ENCODE measurements at places on chromosomes 4 and X. TPM values are rescaled to one million over a fixed set of nuclear protein-coding genes. Genes with fewer than 3 reads are reported as not detected.
A peak's percentile ranks its signal among the peaks of the same experiment; 100 is the strongest.

The LARP1B gene
- total RNA-seq: 16.8 TPM

The CXCL10 gene
- 3.3 TPM for total RNA-seq

The MTNR1A gene
- not detected for total RNA-seq

The TGIF2LX gene
- total RNA-seq: not detected

The PAQR3 gene
- total RNA-seq: 9.8 TPM

The DCAF12L1 gene
- not detected for total RNA-seq

The MAGEB2 gene
- not detected for total RNA-seq

The ZNF595 gene
- total RNA-seq: 16.1 TPM

The FREM3 gene
- total RNA-seq: 0.78 TPM

The HSFX2 gene
- total RNA-seq: not detected

The USP26 gene
- total RNA-seq: not detected

GRCh38 chrX:6021316-6022091 lies 207.2 kb downstream of the NLGN4X start:
- DNase-seq: no peak

GRCh38 chr4:152896811-152897210 lies 39.3 kb upstream of the FHDC1 start:
- no peak for DNase-seq

DNA sequence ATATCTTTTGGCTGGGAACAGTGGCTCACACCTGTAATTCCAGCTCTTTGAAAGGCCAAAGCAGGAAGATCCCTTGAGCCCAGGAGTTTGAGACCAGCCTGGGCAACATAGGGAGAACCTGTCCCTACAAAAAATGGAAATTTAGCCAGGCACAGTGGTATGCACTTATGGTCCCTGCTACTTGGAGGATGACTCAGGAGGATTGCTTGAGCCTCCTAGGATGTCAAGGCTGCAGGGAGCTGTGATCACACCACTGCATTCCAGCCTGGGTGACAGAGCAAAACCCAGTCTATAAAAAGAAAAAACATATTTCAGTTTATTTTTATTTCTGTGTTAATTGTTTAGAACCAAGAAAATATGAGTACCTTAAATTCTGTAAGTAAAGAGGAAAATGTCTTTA lies 123.7 kb downstream of the CBR4 start:
- no peak for DNase-seq

DNA sequence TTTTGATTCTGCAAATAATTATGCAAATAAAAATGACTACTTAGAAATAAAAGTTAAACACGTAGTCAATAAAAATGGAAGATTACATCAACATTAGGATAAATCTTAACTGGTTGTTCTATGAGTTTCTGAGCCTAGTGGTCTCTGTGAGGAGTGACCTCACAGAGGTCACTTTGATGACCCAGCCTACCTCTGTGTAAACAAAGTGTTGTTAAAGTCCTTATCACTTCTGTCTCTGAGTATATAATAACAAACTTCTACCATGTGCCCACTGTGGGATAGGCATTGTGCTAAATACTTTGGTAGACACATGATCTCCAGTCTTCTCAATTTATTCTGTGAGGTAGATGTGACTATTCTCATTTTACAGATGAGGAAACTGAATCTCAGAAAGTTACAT lies 85.4 kb downstream of the PDE5A start:
- DNase-seq: no peak

DNA sequence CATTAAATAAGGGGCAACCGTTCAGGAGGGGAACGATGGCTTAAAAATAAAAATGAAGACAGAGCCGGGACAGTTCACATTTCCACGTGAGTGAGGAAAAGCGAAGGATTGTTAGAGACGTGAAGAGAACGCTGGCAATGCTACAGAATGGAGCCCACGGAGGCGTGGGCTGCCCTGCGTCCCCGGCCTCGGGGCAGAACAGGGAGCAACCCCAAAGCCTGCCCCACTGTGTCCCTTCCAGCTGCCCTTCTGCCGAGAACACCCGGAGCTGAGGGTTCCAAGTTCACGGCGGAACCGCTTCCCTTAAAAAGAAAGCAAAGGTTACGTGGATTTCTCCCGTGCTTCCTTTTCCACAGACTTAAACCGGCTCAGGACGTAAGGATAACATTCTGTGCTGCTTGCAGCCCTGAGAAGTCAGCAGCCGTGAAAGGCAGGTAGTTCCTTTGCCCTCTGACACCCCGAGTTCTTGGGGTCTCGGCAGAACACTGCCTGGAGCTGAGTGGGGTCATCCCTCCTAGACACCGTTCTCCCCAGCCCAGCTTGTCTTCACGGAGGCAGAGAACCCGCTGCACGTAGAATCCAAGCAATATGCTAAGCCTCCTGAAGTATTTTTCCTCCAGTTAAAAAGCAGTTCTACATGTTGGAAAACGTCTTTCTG lies 14.2 kb downstream of the DHRSX start:
- DNase-seq: peak; percentile 29

DNA sequence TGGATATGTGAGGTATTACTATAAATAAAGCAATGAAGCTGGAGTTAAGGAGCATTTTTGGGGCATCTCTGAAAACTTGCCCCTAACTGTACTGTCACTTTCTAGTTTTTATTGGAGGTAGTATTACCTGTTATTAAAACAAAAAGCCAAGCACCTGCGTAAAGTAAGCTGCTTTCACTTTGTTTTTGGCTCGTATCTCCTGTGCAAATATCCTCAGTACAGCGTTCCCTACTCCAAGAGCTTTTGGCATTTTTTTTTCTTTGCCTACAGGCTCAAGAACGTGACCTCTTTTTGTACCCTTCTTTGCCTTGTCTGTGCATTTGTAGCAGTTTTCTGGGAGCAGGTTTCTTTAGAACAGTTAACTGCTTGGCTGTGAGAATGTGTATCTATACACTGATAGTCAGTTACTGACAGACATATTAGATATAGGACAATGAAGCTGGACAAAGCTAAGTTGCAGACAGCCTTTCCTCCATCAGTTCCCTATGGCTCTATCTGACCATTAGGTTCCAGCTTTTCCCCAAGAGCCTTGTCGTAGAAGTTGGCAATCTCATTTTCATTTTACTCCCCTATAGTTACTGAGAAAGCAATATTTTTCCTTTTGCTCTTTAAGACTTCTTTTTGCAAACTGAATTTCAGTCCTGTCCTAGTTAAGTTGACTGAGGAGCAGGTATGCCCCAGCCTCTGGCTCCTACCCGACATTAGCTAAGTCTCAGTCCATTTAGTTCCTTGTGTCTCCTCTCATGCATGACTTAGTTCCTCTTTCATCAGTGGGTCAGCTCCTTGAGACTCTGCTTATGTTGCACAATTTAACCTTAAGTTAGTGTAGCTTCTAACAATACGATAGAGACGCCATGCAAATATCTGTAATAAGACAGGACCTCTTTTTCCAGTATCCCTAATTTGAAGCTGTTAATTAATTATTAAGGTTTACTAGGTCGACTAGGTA lies 71.5 kb upstream of the HPRT1 start:
- DNase-seq: no peak

GRCh38 chrX:29545878-29546277 lies 669.5 kb upstream of the MAGEB2 start:
- DNase-seq: no peak

DNA sequence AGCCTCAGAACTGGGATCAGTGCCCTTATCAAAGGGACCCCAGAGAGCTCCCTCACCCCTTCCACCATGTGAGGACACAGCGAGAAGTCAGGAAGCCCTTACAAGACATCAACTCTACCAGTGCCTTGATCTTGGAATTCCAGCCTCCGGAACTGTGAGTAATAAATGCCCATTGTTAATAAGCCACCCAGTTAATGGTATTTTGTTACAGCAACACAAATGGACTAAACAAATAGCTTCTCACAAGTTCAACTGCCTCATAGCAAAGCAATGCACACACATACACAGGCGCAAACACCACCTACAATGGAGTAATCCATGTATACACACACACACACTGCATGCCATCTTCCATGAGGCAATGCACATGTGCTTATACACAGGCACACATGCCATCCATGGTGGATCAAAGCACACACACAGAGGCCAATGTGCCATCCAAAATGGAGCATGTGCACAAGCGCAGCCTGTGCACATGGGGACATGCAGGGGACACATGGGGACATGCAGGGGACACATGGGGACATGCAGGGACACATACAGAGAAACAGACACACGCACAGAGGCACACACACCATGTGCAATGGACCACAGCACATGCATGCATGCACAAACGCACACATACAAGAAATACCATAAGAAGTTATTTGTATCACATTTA lies 137.6 kb upstream of the TBL1X start:
- DNase-seq: no peak

DNA sequence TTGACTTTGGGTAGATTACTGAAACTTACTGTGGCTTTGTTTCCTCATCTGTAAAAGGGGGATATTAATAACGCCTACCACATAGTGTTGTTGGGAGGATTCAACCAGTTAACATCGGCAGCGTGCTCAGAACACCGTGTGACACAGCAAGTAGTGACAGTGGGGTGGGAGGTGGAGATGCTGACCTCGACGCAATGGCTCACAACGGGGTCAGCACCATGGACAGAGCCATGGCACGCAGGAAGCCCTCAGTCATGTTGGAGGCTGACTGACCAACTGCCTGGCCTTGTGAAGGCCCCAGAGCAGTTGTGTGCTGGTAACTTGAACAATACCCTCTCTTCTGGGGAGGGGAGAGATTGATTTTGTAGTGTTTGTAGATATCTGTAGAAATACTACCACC lies 93.2 kb downstream of the WFS1 start:
- DNase-seq: no peak

DNA sequence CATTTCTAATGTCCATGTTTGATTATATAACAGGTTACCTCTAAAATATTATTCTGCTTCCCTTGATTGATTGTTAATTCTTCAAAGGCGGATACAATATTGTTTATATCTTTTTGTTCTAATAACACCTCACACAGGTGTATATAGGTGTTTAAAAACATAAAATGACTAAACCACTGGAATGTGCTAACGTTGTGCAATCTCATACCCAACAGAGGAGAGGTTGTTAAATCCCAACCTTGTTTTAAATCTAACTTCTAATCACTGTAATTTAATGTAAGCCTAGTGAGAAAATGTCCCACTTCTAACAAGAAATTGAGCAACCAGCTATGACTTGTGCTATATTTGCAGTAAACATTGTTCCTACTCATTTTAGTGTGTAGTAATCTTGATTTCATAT lies 1.3 kb downstream of the ODAM start:
- no peak for DNase-seq

- no peak for DNase-seq
These were observed 21.1 kb downstream of the RASSF6 start for GRCh38 chr4:73599182-73599581.

DNA sequence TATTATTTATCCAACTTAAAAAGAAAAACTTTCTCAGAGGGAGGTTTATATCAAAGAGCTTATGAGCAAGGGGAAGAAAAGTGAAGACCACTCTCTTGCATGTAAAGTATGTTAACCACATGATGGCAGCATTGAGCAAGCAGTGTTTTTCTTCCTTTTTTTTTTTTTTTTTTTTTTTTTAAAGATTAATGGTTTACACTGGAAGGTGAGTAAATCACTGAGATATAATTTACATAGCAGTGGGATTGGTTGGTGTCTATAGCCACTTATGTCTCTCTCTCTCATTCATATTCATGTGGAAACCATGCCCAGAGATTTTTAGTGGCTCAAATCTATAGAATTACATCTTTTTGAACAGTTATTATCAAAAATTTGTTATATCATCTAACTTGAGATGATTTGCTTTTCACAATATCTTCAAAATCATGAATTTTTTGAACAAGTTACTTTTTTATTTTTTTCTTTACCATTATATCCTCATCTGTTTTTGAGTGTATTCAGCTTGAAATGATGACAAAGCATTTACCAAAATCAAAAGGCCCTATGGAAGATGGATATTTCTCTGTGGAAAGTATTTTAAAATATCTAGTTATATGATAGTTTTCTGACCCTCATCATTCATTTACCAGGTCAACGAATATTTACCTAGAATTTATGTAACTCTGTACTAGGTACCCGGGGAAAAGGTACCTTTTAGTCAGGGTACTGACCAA lies 31.6 kb downstream of the MTHFD2L start:
- DNase-seq: no peak

GRCh38 chr4:127965803-127966175 lies 583 bp downstream of the ABHD18 start:
- peak; percentile 82 for DNase-seq

- no peak for DNase-seq
These were observed 47.9 kb upstream of the PACRGL start for GRCh38 chr4:20652226-20652885.

- DNase-seq: no peak
These were observed 131.1 kb downstream of the KLHL8 start for GRCh38 chr4:87089368-87089767.

DNA sequence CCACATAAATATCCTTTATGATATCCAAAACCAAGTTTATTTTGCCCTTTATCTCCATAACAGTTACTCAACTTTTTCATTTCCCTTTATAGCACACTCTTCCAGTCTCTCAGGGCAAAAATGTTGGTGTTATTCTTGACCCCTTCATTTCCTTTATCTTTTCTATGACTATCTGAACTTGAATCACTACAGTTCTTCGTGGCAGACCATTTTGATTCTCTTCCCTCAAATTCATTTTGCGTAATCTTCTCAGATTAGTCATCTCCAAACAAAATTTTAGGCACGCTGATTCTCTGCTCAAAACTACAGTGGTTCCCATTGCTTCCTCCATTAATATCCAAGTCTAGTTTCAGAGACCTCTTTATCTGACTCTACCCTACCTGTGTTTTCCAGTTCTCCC lies 26.1 kb downstream of the RUFY3 start:
- no peak for DNase-seq

DNA sequence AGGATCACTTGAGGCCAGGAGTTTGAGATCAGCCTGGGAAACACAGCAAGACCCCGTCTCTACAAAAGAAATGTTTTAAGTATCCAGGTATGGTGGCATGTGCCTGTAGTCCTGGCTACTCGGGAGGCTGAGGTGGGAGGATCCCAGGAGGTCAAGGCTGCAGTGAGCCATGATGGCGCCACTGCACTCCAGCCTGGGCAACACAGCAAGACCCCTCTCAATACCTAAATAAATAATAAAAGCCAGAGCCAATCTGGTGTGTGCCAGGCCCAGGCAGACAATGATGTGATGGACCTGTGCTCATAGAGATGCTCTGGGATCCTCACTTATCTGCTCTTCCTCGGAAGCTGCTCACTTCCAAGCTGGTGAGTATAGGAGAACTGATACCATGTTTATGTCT lies 18.2 kb upstream of the SASH3 start:
- no peak for DNase-seq

Measured in upper lobe of right lung (tissue), 1 donor.